CD4-positive, alpha-beta T cell treated with Interleukin-1 beta for 1 hour (primary cell): ENCODE measurements at places on chromosomes 2 and 18.

DNA sequence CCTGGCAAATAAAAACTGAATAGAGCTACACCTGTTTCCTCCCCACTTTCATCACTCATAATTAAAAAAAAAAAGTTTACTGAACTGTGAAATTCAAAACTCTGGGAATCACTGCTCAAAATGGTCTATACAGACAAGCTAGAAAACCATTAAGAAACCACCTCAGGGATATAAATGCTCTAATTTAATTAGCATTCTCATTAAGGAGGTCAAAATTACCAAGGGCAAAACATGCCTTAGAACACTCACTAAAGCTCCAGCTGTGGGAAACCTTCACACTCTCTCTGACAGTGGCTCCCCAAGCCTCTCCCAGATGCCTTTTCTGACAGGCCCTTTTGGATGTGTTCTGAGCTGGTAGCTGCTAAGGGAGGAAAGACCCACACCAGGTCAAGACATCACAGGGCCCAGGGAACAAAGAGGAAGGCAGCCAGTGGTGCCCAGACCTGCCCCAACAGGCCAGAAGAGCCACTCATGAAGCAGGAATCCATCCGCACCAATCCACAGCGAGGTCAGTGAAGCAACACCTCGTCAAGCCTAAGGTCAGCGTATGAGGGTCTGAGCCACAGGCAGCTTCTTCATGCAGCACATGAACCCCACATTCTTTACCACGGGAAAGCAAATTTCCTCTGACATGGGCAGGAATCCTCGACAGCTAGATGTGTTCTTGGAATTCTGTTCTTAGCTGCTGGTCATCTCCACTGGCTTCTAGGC lies 35.6 kb downstream of the XDH start:
- no peak for DNase-seq

DNA sequence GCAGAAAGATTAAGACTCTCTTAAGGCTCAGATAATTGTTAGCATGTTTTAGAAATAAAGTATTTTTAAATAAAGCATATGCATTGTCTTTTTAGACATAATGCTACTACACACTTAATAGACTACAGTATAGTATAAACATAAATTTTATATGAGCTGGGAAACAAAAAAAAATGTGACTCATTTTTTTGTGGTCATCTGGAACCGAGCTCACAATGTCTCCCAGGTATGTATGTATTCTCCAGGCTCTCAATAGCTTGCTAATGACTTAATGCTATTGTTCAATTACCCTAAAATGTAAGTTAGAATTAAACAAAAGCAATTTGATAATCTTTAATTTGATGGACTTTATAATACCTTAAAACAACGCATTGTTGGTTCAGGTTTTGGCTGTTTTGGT lies 167.2 kb downstream of the NUP35 start:
- no peak for DNase-seq

DNA sequence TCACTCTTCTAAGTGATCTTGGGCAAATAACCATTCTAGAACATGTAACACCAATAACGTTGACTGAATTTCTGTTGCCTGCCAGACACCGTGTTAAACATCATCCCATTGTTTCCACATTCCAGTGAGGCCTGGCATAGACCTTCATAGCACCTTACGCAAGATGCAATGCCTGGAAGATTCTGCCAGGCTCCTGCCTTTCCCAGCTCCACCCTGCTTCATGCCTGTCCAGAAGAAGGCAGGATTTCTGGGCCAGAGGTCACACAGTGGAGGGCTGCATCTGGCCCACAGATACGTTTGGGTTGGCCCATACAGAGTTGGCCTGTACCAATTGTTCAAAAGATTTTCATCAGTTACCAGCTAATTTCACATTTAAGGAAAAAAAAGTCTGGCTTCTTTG lies 46.3 kb downstream of the EN1 start:
- DNase-seq: no peak

GRCh38 chr2:232142049-232142448 lies 180.5 kb downstream of the DIS3L2 start:
- peak; percentile 15 for DNase-seq

DNA sequence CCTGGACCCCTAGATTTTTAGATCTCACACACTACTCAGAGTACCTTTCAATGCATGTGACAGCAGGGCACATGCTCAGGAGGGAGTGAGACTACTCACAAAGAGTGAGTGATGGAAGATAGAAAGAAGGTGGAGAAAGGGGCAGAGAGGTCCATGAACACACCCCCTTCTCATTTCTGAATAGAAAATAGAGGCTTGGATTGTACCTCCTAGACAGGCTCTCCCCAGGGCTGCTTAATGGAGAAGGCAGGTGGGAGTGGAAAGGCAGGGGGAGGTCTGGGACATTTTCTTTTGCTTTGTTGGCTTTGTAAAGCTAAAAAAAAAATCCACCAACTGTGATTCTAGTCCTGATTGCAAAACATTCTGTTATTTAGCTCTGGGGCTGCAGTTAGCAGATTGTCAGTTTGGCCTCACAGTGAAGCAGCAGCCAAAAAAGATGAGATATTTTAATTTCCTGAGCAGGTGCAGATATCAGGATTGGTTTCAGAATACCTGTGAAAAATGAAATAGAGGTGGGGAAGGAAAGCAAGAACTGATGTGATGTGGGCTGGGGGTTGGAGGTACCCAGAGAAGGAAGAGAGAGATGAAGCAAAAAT lies 119.3 kb upstream of the GYPC start:
- no peak for DNase-seq

- DNase-seq: no peak
These were observed 55.2 kb downstream of the PARD6G start for GRCh38 chr18:80191907-80192652.

GRCh38 chr2:189153619-189154018 lies 25.9 kb downstream of the COL5A2 start:
- no peak for DNase-seq

GRCh38 chr2:167192833-167193232 lies 304.6 kb downstream of the XIRP2 start:
- no peak for DNase-seq

- DNase-seq: no peak
These were observed 24.2 kb upstream of the TOGARAM2 start for GRCh38 chr2:28956890-28957289.

DNA sequence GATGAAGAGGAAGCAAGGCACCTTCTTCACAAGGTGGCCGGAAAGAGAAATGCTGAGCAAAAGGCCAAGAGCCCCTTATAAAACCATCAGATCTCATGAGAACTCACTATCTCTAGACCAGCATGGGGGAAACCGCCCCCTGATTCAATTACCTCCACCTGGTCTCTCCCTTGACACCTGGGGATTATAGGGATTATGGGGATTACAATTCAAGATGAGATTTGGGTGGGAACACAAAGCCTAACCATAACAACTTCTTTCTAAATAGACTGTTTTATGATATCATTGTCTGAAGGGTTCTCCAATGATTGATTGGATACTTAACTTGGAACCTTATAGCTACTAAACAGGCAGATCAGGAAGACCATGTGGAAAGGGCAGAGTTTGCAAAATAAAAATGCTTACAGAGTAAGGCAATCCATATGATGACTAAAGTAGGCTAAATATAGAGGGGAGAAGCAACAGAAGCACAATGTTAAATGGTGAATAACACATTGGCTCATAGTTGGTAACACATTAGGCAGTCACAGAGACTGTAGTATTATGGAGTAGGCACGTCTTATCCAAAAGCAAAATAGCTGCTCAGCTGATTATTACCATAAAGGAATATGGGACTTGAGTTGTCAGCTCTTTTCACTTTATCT lies 179.0 kb downstream of the BARD1 start:
- DNase-seq: no peak

- DNase-seq: no peak
These were observed 171.3 kb upstream of the XIRP2 start for GRCh38 chr2:166716968-166717367.
